ENCODE measurements at places on chromosomes 3 and 15.

DNA sequence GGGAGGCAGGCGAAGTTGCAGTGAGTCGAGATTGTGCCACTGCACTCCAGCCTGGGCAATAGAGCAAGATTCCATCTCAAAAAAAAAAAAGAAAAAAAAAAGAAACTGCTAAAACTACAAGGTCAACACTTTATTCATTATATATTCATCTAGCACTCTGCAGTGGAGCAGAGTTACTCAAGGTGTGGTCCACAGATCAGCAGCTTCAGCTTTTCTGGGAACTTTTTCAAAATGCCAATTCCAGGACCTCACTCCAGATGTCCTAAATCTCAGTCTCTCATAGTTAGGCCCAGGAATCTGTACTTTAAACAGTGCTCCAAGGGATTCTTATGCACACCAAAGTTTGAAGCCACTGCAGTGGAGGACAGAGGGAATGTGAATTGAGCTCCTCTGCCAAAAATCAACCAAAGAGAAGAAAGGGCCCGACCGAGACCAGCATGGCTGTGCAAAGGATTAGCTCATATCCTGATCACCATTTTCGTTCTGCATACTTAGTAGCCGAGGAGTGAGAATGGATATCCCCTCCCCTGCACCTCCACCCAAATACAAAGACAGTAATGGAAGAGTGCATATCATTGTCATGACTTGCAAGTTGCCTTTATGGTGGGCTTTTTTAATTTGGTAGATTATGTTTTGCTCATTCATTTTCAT, 201.9 kb downstream of the MEX3B start:
- no peak for DNase-seq

- DNase-seq, result no peak
Observed at GRCh38 chr15:78620021-78620526, 722 bp downstream of the CHRNA3 start.

DNA sequence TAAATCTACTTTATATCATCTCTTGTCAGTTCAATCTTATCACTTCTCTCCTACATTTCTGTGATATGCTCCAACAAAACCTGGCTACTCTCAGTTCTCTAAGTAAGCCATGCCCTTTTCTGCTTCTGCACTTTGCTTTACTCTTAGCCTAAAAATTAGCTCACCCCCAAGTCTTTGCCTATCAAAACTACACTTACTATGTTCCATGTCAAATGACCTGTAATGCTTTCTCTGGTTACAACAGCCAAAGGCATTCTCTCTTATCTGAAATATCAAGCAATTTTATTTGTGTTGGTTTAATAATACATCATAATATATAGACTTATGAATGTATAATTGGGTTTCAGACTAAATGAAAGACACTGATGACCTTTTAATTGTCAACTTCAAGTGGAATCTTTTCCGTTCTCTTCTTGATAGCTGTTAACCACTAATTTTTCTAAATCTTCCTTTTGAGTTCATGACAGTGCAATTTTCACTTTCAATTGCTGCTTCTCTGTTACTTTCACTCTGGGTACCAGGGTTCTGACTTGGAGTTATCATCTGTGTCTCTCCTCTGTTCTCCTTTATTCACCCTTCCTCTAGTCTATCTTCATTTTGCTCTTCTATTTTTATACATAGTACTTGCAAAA, 619.0 kb upstream of the GOLIM4 start:
- DNase-seq, result no peak

DNA sequence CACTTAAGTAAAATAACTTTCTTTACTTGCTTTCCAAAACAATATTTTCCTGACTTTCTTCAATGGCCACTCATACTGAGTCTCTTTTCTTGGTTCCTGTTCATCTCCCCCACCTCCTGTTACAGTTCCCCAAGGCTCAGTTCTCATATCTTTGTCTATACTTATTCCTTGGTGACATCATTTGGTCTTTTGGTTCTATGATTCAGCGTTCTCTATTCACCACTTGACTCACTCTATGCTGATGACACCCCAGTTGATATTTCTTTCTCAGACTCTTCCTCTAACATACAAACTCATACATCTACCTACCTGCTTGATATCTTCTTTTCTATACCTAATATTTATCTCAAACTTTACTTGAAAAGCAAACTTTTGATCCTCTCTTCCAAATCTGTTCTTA, 85.0 kb upstream of the P3H2 start:
- DNase-seq, result no peak

DNA sequence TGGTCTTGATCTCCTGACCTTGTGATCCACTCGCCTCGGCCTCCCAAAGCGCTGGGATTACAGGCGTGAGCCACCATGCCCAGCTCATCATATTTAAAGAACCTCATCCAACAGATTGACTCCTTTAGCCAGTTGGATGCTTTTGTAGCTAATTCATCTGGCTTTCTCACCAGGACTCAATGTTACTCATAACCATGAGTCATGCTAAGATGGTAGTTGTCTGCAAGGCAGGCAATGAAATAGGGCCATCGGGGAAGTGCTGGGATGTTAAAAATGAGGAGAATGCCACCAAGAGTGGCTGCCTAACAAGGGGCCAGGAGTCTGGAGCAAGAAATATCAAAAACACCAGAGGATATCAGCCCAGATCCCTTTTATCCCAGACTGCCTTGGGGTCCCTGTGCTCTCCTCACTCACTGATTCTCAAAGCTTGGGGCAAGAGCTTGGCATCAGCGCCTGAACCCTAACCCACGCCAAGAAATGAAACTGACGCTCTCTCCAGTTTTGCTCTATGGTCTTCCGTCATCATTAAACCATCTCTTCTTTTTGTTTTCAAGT, 7.4 kb upstream of the PCOLCE2 start:
- peak; percentile 12 for DNase-seq

DNA sequence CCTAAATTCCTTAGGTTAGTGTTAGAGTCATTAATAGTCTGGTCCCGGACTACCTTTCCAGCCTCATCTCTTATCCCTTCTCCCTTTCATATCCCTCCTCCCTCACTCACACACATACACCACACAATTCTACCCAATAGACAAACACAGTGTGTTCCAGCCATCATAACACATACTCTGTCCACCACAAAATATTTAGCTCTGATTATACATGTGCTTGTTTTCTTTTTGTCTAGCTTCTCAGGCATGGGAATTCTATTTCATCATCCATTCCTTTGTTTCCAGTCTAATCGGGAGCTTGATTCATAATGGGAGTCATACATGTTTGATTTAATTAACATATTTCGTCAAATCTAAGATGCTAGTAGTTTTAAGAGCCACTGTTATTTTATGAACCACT, 161.8 kb upstream of the BFSP2 start:
- peak; percentile 18 for DNase-seq

GRCh38 chr3:124873226-124873625, 13.9 kb downstream of the ITGB5 start:
- DNase-seq, result no peak

- no peak for DNase-seq
Observed at GRCh38 chr3:141240286-141240685, 8.7 kb downstream of the PXYLP1 start.

GRCh38 chr15:74351670-74352069, 15.8 kb downstream of the CYP11A1 start:
- DNase-seq, result no peak

DNA sequence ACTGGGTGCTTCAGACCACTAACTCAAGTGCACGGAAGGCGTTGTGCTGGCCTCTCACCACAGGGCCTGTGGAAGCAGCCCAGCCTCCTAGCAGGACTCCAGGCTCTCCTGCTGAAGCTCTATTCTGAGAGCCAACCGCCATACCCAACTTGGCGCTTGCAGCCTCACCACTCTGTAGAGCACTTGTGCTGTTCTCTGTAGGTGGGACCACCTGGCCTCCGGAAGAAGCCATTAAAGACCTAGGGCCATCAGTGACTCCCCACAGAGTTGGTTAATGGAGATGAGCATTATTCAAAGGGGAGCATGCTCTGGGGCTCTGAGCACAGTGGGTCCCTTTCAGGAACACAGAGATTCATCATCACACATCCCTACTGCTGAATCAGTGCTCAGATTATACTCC, 50.9 kb downstream of the C3orf85 start:
- DNase-seq, result no peak

DNA sequence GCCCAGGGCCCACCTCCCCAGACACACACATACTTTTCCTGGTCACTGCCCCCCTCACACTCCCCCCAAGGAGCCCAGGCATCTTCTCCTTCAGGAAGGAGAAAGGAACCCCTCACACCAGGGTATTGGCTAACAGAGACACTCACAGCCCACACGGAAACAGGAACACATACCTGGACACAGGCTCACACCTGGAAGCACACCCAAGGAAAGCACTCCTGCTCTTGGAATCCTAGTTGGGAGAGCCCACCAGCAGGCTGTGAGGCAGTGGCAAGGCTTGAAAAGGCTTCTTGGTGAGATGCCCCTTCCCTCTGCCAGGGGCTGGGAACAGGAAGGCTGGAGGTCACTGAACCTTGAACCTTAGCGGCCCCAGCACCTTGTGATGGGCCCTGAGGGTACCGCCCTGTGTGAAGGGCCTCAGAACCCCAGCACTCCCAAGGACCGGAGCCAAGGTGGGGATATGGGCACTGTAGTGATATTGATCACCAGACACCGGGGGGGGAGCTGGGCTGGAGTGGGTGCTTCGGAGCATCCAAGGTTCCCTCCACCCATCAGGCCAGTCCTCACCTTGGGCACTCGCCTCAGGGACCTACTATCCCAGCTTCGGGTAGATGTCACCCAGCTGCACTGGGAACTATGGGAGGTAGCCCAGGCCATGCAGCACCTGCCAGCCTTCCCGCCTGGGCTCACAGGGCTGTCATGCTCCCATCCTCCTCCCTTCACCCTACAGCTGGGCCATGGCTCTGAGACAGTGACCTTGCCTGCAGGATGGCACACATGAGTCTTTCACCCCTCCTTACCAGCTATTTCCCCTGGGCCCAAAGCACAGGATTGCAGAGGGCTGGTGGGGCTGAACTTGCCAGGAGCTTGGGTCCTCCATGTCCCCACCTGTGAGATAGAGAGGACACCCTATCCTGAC, 16.4 kb downstream of the MYL3 start:
- no peak for DNase-seq

- DNase-seq, result no peak
Observed at GRCh38 chr3:13191016-13191415, 117.8 kb upstream of the IQSEC1 start.

GRCh38 chr15:50876989-50877360, 31.5 kb upstream of the AP4E1 start:
- DNase-seq, result peak; percentile 94

DNA sequence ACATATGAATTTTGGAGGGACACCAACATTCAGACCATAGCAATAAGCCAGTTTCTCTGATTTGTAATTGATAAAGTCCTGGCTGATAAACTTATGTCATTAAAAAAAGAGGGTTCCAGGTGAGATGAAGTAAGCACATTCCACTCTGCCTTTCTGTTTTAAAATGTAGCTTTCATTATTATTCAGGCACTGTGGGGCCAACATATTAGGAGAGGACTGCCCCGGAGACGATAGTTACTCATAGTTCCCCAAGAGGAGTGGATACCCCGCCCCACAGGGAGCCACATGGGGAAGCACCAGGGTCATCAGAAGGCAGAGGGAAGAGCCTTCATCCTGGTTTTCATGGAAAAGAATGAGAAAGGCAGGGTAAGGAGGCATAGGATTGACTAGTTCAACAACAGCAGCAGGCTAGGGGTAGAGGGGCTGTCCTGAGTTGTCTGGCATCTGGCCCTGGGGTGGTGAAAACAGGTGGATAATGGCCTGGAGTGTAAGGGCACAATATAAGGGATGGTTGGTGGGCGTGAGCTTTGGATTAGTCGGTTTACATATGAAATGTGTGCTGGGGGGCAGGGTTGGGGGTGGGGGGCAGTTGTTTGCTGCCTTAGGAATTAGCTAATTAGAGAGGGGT, 78.7 kb upstream of the PROK2 start:
- DNase-seq, result no peak

DNA sequence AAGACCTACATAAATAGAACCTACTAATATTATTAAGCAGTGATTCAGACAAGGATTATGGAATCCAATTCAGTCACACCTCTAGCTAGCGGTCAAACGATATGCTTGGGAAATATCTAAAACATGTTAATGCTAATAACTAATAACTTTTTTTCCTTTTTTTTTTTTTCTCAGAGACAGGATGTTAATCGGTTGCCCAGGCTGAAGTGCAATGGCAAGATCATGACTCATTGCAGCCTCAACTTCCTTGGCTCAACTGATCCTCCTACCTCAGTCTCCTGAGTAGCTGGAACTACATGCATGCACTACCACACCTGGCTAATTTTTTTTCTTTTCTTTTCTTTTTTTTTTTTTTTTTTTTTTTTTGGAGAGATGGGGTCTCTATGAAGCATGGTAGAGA, 124.1 kb downstream of the NR2E3 start:
- no peak for DNase-seq

- peak; percentile 31 for DNase-seq
Observed at GRCh38 chr3:52848617-52849016, 13.8 kb upstream of the MUSTN1 start.

DNA sequence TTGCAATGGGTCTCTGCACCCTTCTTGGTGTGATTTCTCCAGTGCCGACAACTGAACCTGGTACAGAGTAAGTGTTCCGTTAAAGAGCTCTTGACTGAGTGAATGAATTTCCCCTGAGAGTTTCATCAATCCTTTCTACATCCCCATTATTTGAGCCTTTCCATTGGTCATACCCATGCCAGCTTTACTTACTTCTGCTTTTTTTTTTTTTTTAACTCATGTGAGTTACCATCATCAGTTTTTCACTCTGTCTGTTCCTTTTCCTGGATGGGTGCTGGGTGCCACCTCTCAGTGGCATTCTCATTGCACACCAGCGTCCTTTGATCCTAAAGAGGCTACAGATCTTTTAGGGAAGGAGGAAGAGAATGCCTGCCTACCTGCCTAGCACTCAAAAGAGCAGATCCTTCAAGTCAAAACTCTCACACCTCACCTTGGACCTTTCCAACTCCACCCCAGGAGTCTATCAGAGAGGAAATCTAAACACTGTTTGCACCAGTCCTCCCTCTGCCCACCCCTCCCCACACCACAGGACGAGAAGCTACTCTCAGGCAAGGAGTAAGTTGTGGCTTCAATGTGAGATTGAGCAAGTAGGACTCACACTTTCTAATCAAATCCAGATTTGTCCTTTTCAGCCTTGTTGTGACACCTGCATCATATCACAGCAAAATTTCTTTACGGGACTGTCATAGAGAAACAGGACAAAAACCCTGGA, 13.1 kb upstream of the USP3 start:
- DNase-seq, result no peak

DNA sequence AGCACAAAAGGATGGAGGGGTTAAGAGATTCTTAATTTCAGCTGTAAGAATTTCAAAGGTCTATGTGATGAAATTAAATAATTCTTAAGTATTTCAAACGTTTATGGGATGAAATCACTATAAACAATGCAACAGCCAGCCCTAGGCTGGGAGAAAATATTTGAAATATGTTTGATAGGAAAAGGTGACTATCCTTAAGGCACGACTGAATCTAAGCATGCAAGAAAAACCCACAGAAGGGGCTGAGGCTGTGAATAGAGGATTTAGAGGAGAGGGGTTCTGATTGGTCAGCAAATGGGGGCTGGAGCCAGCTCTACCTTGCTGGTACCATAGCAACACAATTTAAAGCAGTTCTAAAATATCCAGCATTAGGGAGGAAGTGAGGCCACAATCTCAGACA, 220.8 kb upstream of the ATP10A start:
- no peak for DNase-seq
